Fibroblast of mammary gland (primary cell): ENCODE measurements at places on chromosomes 12 and 14.

DNA sequence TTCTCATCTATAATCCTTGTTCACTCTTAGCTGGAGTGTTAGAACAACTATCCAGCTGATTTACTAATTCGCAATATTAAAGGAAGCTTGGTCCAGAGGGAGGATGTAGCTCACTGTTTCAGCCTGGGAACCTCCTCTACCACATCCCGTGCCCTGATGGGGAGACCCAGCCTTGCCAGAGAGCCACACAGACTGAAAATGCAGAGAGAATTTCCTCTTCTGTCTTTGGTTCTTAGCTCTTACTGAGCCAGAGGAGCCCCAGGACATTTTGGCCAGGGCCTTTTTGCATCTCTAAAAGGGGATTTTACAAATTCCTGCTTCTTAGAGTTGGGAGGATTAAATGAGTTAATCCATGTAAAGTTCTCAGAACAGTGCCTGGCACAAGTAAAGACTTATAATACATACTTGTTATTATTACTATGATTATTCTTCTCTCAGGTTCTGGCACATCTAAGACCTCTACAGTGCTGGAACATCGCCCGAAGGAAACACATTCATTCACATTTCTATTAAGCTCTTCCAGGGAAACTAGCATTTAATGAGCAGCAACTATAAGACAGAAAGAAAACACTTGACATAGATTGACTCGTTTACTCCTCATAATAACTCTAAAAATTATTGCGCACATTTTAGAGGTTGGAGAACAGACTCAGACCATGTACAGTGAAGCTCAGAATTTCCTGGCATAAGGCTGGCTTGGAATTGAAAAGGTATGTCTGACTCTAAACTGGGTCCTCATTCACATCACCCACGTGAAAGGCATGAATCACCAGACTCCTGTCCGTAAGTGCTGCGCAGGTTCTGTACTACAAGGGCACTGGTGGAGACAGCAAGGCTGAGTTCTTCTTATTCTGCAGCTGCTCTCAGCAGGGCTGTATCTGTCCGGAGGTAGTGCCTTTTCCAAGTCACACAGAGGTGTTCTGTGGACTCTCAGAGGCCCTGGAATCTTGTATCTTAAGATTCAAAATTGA, 27.8 kb upstream of the AEBP2 start:
- DNase-seq: peak; percentile 33

GRCh38 chr14:104563742-104564615, 15.6 kb upstream of the C14orf180 start:
- DNase-seq: peak; percentile 43

DNA sequence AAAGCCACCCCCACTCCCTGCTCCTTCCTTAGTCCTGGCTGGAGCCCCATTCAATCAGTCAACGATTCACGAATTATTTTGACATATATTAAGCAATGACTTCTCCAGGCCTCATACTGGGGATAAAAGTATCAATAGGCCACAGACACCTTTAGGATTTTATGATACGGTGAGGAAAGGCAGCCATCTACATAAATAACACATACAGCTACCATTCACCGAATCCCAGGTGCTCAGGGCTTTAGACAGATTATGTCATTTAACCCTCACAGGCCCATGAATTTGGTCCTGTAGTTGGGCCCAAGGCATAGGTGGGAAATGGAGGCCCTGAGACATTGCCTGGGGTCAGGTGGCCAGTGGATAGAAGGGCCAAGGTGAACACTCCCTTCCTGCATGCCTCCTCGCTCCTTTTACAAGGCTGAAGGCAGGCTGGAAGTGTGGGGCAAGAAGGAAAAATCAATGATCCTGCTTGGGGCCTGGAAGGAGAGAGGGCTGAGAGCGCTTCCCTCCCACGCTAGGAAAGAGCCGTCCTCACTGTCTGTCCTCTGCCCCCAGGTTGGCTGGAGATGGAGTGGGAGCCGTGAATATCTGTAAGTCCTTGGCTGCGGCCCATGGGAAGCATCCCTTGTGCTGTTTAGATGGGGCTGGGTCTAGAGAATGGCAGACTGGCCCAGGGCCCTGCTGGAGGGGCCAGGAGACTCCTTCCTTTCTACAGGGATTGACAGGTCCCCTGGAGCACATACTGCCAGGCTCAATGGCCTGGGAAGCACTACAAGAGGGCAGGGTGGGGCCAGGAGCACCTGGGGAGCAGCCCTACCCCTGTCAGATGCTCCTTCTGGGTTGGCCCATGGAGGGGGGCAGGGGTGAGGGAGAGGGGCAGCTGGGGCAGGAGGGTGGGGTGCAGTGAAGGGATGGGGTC, 14.8 kb downstream of the KRT7 start:
- no peak for DNase-seq

- no peak for DNase-seq
These were observed 457 bp upstream of the GPD1 start for GRCh38 chr12:50103351-50103750.

- peak; percentile 58 for DNase-seq
These were observed 50.9 kb upstream of the PPFIA2 start for GRCh38 chr12:81809829-81810595.

GRCh38 chr12:90672081-90672480, 282.9 kb downstream of the CCER1 start:
- no peak for DNase-seq

- DNase-seq: peak; percentile 51
These were observed 394.9 kb downstream of the RAD51B start for GRCh38 chr14:68214431-68214830.

GRCh38 chr14:28876572-28876945, 110.0 kb downstream of the FOXG1 start:
- no peak for DNase-seq

- no peak for DNase-seq
These were observed 431 bp downstream of the HIP1R start for GRCh38 chr12:122835750-122836026.

DNA sequence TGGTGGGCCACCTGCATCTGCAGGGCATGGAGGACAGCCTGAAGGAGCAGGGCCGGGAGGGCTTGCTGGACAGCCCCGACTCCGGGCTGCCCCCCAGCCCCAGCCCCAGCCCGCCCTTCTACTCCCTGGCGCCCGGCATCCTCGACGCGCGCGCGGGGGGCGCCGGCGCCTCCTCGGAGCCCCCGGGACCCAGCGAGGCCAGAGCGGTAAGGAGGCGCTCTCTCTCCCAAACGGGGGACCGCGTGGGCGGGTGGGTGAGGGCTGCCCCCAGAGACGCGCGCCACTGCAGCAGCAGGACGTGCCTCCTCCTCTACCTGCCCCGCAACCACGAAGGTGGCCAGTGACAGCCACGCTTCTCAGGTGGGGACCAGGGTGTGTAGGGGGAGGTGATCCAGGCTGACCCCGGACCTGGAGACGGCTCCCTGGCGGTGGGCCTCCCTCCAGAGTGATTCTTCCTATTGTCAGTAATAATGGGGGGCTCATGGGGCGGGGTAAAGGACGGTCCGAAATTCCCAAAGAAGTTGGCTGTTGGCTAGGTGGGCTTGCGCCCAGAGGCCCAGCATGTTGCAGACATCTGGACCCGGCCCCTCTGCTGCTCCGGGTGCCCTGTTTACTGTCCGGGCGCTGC, 652 bp downstream of the RFLNA start:
- no peak for DNase-seq
